BJ (cell line): ENCODE measurements at places on chromosomes 4 and X.
A peak's percentile ranks its signal among the peaks of the same experiment; 100 is the strongest.

DNA sequence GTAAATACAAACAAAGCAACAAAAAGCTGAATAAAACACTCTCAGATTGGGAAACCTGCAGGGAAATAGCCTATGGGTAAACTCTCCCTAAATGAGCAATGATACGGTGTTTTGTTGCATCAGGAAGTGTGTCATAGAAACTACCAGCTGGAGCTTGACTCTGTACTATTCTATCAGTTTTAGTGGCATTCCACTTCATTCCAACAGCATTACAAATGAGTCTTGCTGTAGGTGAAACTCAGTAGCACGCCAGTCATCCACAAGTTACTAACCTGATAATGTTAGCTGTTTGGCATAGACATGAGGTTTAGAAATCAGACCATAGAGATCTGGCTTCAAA lies 24.9 kb downstream of the FGFBP1 start:
- DNase-seq = peak; percentile 74

- no peak for DNase-seq
Measured at GRCh38 chr4:130238121-130238520, 1142.2 kb downstream of the C4orf33 start.

DNA sequence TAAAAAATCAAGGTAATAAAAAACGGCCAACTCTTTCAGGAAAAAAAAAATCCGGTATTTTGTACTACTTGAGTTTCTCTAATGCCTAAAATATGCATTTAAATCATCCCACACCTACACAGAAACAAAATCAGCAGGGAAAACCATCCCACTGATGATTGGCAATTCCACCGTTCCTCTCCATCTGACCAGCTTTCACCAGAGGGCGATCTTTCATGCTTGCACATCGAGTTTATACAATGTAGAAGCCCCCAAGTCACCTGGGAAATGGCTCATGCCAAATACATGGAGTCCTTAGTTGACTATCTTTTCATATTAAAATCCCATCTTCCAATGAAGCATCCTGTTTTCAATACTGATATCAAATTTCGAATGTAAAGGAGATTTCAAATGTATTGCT lies 69.2 kb downstream of the PTCHD1 start:
- no peak for DNase-seq

GRCh38 chr4:91958596-91958995 lies 345.2 kb upstream of the GRID2 start:
- no peak for DNase-seq

DNA sequence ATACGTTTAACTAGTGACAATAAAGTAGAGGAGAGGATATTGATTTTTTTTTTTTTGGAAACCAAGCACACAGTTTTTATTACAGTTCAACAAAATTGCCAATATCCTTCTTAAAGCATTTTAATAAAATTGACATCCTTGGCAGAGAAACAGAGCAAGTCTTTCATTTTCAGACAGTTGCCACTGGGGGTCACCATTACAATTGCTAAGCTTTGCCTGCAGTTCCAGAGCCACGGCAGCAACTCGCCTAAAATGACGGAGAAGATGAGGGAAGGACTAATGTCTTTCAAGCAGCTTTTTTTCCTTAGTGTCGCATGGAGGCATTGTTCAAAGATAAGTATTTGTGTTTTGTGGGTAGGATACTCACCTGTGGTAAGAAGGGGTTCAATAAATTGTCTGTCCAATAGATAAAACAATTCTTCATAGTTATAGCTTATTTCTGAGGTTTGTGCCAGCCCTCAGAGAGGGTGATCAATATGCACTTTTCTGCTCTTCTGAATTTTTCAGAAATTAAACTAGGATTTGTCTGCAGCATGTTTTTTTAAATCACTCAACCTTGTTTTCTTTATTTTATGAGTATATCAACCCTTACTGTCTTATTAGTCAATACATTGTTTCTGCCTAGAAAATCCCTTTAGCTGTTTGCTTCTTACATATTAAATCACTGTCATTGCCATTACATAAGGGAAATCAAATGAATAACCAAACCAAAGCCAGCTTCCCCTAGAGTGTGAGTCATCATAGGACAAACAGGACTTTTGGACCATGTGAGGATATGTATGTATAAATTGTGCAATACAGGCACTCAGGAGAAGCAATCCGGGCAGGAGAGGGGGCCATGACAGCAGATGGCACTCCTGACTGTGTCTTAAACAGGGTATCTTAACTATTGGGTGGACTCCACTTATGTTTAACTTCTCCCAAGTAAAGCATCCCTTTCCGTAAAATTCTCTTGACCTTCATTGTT lies 508.1 kb upstream of the ARX start:
- DNase-seq = no peak

GRCh38 chr4:42458657-42459056 lies 61.4 kb downstream of the SHISA3 start:
- no peak for DNase-seq

DNA sequence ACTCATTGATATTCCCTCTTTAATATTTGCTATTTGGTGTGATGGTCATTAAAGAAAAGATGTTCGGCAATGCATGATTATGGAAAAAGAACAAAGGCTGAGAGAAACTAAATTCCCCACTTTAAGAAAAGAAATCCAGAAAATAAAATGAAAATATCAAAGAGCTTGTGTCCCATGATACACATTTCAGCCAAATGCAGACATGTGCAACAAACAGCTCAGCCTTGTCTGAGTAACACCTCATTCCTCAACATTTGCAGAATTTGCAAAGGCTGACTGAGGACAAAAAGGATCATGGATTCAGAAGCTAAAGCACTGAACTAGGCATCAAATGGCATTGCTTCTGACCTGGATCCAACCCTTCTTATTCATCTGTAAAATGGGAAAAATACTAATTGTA lies 281.0 kb downstream of the RAB28 start:
- no peak for DNase-seq

- no peak for DNase-seq
Measured at GRCh38 chr4:107818301-107818910, 6.3 kb upstream of the SGMS2 start.

- DNase-seq = no peak
Measured at GRCh38 chr4:151865312-151865711, 104.5 kb upstream of the GATB start.

GRCh38 chr4:121711263-121712000 lies 14.7 kb upstream of the ANXA5 start:
- DNase-seq = peak; percentile 84

DNA sequence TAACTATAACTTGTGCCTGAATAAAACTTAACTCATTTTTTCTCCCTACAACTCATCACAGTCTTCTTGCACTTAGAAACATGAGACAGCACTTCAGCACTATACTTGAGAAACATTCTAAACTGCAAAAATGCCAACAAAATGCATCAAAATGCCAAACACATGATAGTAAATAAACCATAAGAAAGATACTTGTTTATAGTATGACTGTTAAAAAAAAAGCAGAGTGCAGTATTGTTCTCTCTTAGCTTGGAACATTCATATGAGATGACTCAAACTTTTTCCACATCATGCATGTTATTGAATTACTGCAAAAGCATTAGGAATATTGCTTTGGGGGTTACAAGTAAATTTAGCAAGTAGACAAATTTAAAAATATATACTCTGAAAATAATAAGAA lies 135.7 kb upstream of the ANXA10 start:
- DNase-seq = no peak

DNA sequence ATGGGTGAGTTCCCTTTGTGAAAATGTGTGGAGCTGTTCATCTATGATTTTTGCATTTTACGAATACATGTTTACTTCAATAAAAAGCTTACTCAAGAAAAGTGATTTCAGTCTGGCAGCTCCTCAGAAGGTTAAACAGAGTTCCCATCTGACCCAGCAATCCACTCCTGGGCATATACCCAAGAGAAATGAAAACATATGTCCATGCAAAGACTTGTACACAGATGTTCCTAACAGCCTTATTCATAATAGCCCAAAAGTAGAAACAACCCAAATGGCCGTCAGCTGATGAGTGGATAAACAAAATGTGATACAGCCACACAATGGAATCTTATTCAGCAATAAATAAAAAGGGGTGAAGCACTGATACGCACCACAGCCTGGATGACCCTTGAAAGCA lies 20.8 kb downstream of the CLCN4 start:
- peak; percentile 27 for DNase-seq
